ENCODE measurements at places on chromosomes 6 and 20.

DNA sequence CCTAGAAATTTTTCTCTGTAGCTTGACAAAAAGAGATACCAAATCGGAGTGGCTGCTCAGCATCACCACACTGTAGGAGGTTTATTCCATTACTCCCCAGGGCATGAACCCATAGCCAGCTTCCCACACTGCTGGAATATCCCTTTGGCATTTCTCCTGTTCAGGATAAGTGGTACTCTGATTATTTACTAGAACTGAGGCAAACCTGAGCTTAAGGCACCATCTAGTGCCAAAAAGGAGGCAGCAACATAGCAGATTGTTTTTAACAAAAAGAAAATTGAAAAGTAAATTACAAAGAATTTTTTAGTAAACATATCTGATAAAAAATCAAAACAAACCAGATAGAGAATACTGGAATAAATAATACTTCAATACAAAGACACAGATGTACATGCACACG lies 181.7 kb downstream of the WDR27 start:
- no peak for DNase-seq

DNA sequence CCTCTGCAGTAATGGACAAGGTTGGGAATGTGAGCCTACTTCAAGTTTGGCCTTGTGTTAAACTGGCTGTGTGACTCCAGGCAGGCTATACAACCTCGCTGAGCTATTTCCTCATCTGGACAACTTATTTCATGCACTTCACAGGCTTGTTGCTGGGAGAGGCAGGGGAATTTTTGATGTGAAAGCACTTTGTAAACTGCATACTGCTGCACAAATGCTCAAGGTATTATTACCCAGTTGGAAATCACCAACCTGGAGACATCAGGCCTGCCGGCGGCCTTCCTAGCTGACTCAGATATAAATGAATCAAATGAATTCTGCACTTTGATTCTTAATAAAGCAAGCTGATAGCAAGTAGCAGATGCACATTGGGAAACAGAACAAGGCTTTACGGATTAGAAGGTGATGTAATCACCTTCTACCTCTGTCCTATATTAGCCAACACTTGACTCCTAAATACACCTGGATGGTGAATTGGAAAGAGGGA lies 10.1 kb downstream of the JARID2 start:
- DNase-seq = no peak

- no peak for DNase-seq
These were observed 174.3 kb upstream of the TNFAIP3 start for GRCh38 chr6:137692806-137693205.

- no peak for DNase-seq
These were observed at the start of gene PRSS35 for GRCh38 chr6:83511901-83512681. Gene PRSS35, plus strand, starts transcription at chr6:83512534. Its CDS starts 10,908 bp downstream, at chr6:83523442.

GRCh38 chr6:111970426-111970825 lies 83.5 kb upstream of the CCN6 start:
- no peak for DNase-seq

DNA sequence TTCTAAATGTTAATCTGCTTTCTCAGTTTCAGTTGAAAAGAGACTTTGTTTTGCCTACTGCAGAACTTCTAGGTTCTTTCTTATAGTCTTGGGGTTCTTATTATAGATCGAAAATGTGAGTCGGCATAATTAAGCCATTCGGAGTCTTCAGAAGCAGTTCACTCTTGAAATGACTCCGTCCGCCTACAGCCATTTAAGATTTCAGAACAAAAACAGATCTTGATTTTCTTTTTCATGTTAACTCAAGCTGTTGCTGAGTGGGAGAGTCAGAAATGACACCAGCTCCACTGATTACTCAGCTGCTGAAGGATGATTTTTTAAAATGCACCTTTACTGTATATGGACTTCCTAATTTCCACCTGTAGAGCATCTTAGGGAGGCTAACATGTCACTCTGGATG lies 15.9 kb downstream of the PRDM1 start:
- DNase-seq = no peak

- no peak for DNase-seq
These were observed 12.1 kb upstream of the C20orf203 start for GRCh38 chr20:32685541-32686529.

- DNase-seq = no peak
These were observed 64.6 kb upstream of the PIM1 start for GRCh38 chr6:37105148-37106050.

- DNase-seq = no peak
These were observed 174.9 kb upstream of the C6orf118 start for GRCh38 chr6:165484178-165484889.

- no peak for DNase-seq
These were observed 76.2 kb upstream of the BCLAF1 start for GRCh38 chr6:136365776-136366354.

DNA sequence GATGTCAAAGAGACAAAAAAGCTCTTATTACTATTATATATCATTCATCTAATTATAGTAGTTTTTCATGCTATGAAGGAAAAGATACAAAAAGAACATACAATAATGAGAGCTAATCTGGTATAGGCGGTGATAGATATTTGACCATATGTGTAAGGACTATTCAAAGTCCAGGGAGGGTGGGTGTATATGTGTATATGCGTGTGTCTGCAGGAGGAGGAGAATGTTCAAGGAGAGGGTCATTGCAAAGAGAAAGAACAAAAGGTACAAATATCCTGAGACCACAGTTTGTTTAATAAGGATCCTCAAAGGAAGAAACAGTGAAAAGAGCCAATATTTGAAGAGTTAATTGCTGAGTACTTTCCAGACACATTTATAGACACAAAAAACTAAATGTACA lies 1288.6 kb upstream of the CITED2 start:
- no peak for DNase-seq

DNA sequence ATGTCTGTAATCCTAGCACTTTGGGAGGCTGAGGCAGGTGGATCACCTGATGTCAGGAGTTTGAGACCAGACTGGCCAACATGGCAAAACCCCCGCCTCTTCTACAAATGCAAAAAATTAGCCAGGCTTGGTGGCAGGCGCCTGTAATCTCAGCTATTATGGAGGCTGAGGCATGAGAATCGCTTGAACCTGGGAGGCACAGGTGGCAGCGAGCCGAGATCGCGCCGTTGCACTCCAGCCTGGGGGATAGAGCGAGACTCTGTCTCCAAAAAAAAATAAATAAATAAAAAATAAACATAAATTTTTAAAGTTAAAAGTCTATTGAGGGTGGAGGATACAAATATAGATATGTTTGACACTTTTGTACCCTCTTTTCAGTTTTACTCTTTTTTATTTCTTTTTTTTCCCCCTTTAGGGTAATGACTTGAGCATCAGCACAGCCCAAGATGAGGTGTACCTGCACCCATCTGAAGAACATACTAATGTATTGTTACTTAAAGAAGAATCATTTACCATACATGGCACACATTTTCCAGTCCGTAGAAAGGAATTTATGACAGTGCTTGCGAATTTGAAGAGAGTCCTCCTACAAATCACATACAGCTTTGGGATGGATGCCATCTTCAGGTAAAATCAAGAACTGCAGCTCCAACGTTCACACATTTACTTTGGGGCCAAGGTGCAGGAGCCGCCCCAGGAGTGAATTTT lies 368.9 kb downstream of the LAMA2 start:
- no peak for DNase-seq

Data from stimulated activated CD8-positive, alpha-beta memory T cell treated with anti-CD3 and anti-CD28 coated beads, Interleukin-7, amount 100 ng/mL, for 1 hour (primary cell).